Hematopoietic multipotent progenitor cell treated with erythropoietin and hydrocortisone succinate and interleukin-3 and kit ligand, for 17 days (in vitro differentiated cells): ENCODE measurements at places on chromosomes 13 and 19.

- DNase-seq: no peak
These were observed 88.6 kb upstream of the ZNF536 start for GRCh38 chr19:30283556-30283955.

GRCh38 chr19:50891253-50891625 is 18.0 kb downstream of the KLK2 start:
- DNase-seq: no peak

- no peak for DNase-seq
These were observed 126.0 kb downstream of the FOXO1 start for GRCh38 chr13:40540328-40541044.

DNA sequence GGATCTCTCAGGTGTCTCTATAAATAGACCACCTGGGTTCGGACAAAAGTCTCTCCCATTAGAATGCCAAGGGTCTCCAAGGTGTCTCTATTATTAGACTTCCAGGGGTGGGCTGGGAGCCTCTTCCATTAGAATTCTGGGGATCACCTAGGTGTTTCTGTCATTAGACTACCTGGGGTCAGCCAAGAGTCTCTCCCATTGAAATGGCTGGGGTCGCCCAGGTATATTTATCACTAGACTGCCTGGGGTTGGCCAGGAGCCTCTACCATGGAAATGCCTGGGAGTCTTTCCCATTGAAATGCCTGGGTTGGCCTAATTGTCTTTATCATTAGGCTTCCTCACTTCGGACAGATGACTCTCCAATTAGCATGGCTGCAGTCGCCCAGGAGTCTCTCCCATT is 1565.5 kb downstream of the UQCRFS1 start:
- no peak for DNase-seq

DNA sequence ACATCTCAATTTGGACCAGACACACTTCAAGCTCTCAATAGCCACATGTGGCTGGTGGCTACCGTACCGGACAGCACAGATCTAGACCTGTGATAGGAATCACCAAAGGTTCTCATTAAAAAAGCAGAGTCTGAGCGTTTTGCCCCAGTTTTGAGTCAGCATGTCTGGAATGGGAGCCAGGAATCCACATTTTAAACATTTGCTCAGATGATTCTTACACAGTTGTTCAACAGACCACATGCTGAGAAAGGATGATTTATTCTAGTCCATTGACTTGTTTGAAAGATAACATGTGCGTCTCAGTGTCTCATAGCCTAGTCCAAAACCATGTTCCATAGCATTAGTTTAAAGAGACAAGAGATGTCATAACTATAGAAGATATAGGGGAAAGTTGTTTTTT is 53.4 kb downstream of the FLT3 start:
- DNase-seq: no peak

GRCh38 chr13:28640861-28641599 is 17.9 kb upstream of the POMP start:
- no peak for DNase-seq

DNA sequence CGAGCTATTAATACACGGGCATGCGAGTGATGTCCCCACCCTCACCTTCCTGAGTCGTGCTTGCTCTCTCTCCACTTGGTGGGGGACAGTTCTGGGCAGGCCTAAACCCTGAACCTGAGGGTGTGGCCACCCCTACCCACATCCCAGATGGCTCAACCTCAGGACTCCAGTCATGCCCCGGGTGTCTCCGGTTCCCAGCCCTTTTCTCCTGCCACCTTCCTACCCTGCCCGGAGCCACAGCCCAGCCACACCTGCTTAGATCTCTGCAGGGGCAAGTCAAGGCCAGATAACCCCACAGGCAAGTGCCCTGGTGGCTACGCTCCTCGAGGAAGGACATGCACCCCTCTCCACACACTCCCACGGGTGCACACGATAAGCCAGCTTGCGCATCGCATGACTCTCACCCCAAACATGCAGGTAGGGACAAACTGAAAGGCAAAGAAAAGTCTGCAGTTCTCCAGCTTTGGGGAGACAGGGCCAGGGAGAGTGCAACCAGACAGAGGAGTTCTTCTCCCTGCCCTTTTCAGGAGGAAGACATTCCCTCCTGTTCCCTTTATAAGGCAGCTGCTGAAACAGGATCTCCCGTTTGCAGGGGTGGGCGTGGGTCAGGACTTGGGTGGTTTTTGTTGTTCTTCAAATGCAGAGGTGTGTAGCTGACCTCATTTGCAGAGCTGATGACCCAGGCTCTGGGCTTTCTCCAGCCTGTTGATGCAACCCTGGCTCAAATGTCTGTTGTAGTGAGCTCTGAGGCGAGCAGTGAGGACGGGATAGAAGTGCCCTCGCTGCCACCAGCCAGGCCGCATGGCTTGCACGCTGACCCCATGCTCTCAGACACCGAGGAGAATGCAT is 88.6 kb downstream of the DPF1 start:
- DNase-seq: no peak

DNA sequence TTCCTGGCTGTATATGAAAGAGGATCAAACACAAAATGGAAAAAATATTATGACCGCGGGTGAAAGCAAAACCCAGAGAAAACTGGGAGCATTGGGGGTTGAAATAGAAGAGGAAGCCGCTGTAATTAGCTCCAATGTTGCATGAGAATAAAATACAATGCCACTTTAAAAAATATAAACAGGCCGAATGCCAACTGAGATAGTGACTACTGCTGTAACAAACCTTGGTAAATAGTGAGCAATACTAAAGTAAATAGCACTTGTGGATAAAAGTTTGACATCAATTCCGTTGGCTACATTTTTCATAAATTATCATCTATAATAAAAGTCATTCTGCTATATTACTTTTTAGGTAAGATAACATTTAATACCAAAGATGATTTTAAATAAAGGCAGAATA is 395.8 kb upstream of the MIR17HG start:
- DNase-seq: no peak
